ENCODE measurements at places on chromosomes 1 and 21.

- H3K27ac ChIP-seq, result no peak overlapping the region
- H3K4me1 ChIP-seq, result peaks cover 14% of the 10 kb centered on the region
- DNase-seq, result no peak
- no peaks in the 10 kb centered on the region for H3K36me3 ChIP-seq
Observed at GRCh38 chr1:184153731-184154130, 102.2 kb downstream of the TSEN15 start.

- no peaks in the 10 kb centered on the region for H3K4me1 ChIP-seq
- DNase-seq, result no peak
- H3K27ac ChIP-seq, result no peak overlapping the region
- peaks cover 14% of the 10 kb centered on the region for H3K27me3 ChIP-seq
- no peak overlapping the region for H3K4me3 ChIP-seq
- no peaks in the 10 kb centered on the region for H3K36me3 ChIP-seq
Observed at GRCh38 chr1:171852272-171852671, 11.0 kb downstream of the DNM3 start.

- H3K4me1 ChIP-seq, result no peaks in the 10 kb centered on the region
- peaks cover 2% of the 10 kb centered on the region for H3K27me3 ChIP-seq
- H3K27ac ChIP-seq, result no peak overlapping the region
Observed at GRCh38 chr1:48859456-48859855, 82.8 kb upstream of the BEND5 start.

DNA sequence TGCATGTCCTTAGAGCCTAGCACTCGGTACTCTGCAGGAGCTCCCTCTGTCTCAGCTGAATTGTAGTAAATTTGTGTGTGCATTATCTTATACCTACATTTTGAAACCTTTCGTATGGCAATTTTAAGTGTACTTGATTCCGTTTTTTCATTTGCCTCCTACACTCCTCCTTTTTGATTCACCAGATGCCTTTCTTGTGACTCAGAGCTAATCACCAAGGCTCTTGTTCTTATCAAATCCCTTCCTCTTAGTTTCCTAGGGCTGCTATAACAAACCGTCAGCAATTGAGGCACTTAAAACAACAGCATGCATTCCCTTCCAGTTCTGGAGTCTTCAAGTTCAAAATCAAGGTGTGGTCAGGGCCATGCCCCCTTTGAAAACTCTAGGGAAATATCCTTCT, 261.0 kb downstream of the ASTN1 start:
- no peaks in the 10 kb centered on the region for H3K4me1 ChIP-seq
- no peaks in the 10 kb centered on the region for H3K27me3 ChIP-seq
- no peak overlapping the region for H3K4me3 ChIP-seq
- H3K36me3 ChIP-seq, result no peaks in the 10 kb centered on the region
- DNase-seq, result no peak
- no peak overlapping the region for H3K27ac ChIP-seq

DNA sequence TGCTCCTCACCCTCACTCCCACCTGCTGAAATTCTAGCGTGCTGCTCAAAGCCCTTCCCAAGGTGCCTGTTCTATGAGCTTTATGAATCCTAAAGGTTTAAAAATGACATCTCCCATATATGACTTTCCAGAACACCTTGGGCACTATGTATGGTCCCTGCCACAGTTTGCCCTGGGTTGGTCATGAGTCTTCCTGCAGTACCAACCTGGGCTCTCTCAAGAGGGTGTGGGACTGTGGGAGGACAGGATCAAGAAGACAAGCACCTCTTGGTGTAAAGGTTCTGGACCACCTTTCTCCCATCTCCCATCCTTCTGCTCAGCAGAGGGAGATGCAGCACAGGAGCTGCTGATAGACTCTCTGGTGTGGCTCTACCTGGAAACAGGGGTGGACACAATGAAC, 134.1 kb downstream of the FCRL5 start:
- H3K27me3 ChIP-seq, result peaks cover 30% of the 10 kb centered on the region
- H3K4me3 ChIP-seq, result no peak overlapping the region
- DNase-seq, result no peak
- no peak overlapping the region for H3K27ac ChIP-seq
- no peaks in the 10 kb centered on the region for H3K4me1 ChIP-seq

DNA sequence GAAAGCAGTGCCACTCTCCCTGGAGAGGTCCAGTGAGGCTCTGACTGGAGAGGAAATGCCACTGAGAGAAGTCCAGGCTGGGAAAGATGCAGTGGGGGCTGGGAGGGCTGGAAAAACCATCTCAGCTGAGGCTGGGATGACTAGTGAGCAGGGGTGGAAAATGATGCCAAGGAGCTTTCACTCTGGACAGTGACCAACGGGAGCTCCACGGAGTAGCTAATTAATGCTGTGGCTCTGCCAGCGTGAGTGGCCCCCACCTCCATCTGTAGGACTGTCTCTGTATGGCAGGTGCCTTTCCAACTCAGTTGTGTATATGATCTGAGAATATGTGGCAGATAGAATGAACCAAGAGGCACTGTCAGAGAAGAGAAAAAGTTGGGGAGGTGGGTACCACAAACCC, 86.7 kb downstream of the DDX20 start:
- DNase-seq, result no peak
- no peak overlapping the region for H3K4me3 ChIP-seq
- H3K27ac ChIP-seq, result no peak overlapping the region
- no peaks in the 10 kb centered on the region for H3K36me3 ChIP-seq

GRCh38 chr1:226181996-226182714, 4.4 kb downstream of the ACBD3 start:
- H3K27me3 ChIP-seq, result no peaks in the 10 kb centered on the region
- H3K4me1 ChIP-seq, result peaks cover 65% of the 10 kb centered on the region
- H3K36me3 ChIP-seq, result peaks cover 58% of the 10 kb centered on the region
- H3K4me3 ChIP-seq, result no peak overlapping the region
- no peak for DNase-seq

- no peaks in the 10 kb centered on the region for H3K27me3 ChIP-seq
- peaks cover 41% of the 10 kb centered on the region for H3K4me1 ChIP-seq
- H3K27ac ChIP-seq, result peak overlapping the region; percentile 72
- DNase-seq, result peak; percentile 55
- peak overlapping the region; percentile 13 for H3K4me3 ChIP-seq
Observed at GRCh38 chr1:112904071-112904830, 51.7 kb downstream of the SLC16A1 start.

DNA sequence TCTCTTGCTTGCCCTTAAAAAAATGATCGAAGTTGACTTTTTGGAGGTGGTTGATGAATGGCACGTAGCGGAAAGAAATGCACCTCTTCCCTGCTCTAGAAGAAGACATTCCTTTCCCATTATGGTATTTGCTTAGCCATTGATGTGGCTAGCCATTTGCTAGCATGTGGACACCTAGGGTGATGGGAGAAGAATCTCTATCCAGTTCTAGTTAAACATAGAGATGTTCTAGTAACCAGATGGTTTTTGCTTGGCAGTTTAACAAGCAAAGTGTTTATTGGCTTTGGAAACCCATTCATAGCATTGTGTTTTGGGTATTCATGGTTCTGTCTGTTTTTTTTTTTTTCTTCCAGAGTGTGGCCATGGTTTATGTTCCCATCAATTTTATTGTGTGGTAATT, 78.9 kb downstream of the KCNJ6 start:
- H3K4me3 ChIP-seq, result no peak overlapping the region
- peaks cover 8% of the 10 kb centered on the region for H3K27me3 ChIP-seq
- H3K4me1 ChIP-seq, result no peaks in the 10 kb centered on the region
- no peak overlapping the region for H3K27ac ChIP-seq
- no peak for DNase-seq

GRCh38 chr21:36699546-36700294, 805 bp downstream of the SIM2 start:
- H3K4me3 ChIP-seq, result peak overlapping the region; percentile 57
- H3K27me3 ChIP-seq, result peaks cover 84% of the 10 kb centered on the region
- H3K27ac ChIP-seq, result no peak overlapping the region
- no peak for DNase-seq
- peaks cover 23% of the 10 kb centered on the region for H3K4me1 ChIP-seq

- H3K36me3 ChIP-seq, result peaks cover 59% of the 10 kb centered on the region
- DNase-seq, result no peak
- H3K27ac ChIP-seq, result peak overlapping the region; percentile 99
- peak overlapping the region; percentile 97 for H3K4me3 ChIP-seq
- H3K4me1 ChIP-seq, result peaks cover 55% of the 10 kb centered on the region
- H3K27me3 ChIP-seq, result no peaks in the 10 kb centered on the region
Observed at GRCh38 chr1:29180497-29181412, 945 bp downstream of the SRSF4 start.

DNA sequence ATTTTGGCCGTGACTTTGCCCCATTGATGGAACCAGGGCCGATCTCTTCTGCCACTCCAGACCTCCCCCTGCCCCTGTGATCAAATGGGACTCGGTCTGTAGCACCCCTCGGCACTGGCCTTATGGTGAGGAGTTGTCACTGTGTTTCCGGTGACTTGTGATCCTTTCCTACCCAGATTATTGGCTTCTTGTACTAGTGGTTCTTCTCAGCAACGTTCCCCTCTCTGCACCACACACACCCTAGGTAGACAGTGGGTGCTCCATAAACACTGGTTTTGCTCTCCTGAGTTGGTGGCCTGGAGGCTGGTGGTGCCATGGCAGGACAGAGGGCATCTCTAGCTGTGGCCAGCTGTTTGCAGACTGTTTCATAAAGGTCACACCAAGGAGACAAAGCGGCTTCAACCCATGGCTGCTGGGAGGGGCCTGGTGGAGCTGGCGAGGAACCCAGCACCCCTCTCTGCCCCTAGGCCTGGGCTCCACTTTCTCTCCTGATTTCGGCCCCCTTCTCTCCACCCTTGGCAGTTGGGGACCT, 50.7 kb downstream of the DHRS3 start:
- H3K27me3 ChIP-seq, result no peaks in the 10 kb centered on the region
- peaks cover under 1% of the 10 kb centered on the region for H3K4me1 ChIP-seq
- H3K4me3 ChIP-seq, result no peak overlapping the region

- no peaks in the 10 kb centered on the region for H3K36me3 ChIP-seq
- H3K27ac ChIP-seq, result no peak overlapping the region
- peaks cover 11% of the 10 kb centered on the region for H3K4me1 ChIP-seq
- peaks cover 35% of the 10 kb centered on the region for H3K27me3 ChIP-seq
- DNase-seq, result no peak
Observed at GRCh38 chr1:9211291-9211811, 23.2 kb upstream of the H6PD start.

DNA sequence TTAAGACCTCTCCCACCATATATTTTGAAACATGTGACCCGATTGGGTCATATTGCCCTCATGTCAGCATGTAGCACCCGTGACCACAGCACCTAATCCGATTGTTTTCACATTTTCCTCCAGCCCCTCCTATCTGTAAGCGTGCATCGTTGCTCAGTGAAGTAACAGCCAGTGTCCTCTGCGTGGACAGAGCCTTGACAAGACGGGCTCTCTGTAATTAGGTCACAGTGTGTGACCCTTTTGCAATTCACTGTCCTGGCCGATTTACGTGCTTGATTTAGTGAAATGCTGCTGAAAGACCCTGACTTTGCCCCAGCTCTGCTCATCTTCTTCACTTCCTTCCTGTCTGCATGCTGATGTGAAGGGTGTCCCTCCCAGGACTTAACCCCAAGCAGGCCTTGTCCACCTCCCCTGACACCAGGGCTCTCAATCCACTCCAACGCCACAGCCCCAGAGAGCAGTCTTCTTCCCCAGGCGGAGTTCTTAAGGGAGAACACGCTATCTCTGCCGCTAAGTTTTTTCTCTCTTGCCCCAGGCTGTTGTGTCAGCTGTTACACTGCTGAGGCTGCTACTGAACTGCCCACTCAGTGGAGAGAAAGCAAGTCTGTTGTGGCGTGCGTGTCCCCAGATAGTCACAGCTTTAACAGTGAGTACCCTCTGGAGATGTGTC, 19.4 kb downstream of the URB2 start:
- H3K27ac ChIP-seq, result no peak overlapping the region
- H3K36me3 ChIP-seq, result peaks cover 98% of the 10 kb centered on the region
- no peaks in the 10 kb centered on the region for H3K27me3 ChIP-seq
- no peak overlapping the region for H3K4me3 ChIP-seq
- no peak for DNase-seq

DNA sequence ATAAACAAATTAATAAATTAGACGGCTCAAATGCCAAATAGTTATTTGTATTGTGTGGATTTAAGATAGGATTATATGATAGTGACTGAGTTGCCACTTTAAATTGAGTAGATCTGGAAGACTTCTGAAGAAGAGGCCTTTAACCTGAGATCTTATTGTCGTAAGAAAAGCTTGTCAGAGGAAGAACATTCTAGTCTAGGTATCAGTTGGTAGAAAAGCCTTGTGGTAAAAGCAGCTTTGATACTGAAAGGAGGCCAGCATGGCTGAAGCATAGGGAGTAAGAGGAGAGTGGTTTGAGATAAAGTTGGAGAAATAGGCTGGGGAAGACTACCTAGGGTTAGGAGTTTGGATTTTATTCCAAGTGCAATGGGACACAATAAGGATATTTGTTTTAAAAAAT, 29.1 kb downstream of the SLC30A7 start:
- peak overlapping the region; percentile 77 for H3K27ac ChIP-seq
- H3K27me3 ChIP-seq, result no peaks in the 10 kb centered on the region
- peaks cover 36% of the 10 kb centered on the region for H3K36me3 ChIP-seq

- H3K27ac ChIP-seq, result peak overlapping the region; percentile 93
- peaks cover 12% of the 10 kb centered on the region for H3K27me3 ChIP-seq
- H3K4me3 ChIP-seq, result peak overlapping the region; percentile 79
- peaks cover 27% of the 10 kb centered on the region for H3K4me1 ChIP-seq
- H3K36me3 ChIP-seq, result no peaks in the 10 kb centered on the region
Observed at GRCh38 chr1:201171063-201172036, 17.1 kb upstream of the TMEM9 start.

GRCh38 chr1:46581681-46582455, 22.2 kb downstream of the MKNK1 start:
- peaks cover 34% of the 10 kb centered on the region for H3K4me1 ChIP-seq
- H3K36me3 ChIP-seq, result peaks cover 90% of the 10 kb centered on the region
- H3K4me3 ChIP-seq, result peak overlapping the region; percentile 53
- H3K27ac ChIP-seq, result peak overlapping the region; percentile 95
- H3K27me3 ChIP-seq, result no peaks in the 10 kb centered on the region

GRCh38 chr1:189336115-189337100, 1141.3 kb downstream of the BRINP3 start:
- no peak overlapping the region for H3K27ac ChIP-seq
- DNase-seq, result no peak
- no peaks in the 10 kb centered on the region for H3K4me1 ChIP-seq
- H3K36me3 ChIP-seq, result no peaks in the 10 kb centered on the region
- H3K4me3 ChIP-seq, result no peak overlapping the region

DNA sequence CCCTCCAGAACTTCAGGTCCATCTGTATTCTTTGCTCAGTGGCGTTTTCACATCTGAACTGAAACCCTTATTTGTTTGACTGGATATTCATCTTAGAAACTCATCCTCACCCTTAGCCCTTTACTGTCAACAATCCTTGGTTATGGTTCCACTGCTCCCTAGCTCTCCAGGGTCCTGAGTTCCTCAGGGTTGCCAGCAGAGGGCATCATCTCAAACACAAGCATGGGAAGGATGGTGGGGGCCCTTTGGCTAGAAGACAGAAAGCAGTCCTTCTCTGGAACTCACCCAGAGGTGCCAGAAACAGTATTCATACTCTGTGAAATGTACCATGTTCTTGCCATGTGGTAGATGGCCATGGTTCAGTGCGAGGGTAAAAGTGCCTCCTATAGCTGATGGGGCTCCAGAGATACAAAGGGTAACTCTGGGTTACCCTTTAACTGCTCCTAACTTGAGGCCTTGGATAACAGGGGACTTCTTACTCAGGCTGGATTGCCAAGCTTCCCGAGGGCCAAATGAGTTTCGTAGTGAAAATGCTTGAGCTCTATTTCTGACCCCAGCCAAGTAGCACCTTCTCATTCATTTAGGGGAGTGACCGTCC, 11.3 kb downstream of the NCSTN start:
- no peak for DNase-seq
- H3K27ac ChIP-seq, result no peak overlapping the region
- no peaks in the 10 kb centered on the region for H3K4me1 ChIP-seq
- no peaks in the 10 kb centered on the region for H3K27me3 ChIP-seq
